ENCODE measurements at places on chromosomes 7 and 10. TPM values are rescaled to one million over a fixed set of nuclear protein-coding genes. Genes with fewer than 3 reads are reported as not detected.

LRIT1 gene
- total RNA-seq, result not detected

DNA sequence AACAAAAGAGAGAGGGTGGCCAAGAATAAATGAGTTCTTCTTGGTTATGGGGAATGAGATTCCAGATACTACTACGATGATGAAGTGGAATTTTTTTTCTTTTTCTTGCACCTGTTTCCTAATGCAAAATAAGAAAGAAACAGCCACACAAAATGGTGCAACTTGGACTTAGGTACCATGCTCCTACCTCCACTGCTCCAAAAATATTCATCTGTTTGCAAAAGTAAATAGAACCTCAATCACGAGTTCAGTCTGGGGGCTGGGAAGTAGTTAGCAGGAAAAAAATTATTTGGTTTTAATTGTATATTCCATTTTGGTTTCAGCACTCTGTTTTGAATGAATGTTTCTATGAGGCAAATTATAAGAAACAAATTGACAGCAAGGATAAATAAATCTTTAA lies 73.5 kb downstream of the SLC25A13 start:
- DNase-seq, result no peak
- H3K27ac ChIP-seq, result no peak overlapping the region
- H3K27me3 ChIP-seq, result no peaks in the 10 kb centered on the region
- H3K4me1 ChIP-seq, result no peaks in the 10 kb centered on the region
- H3K4me3 ChIP-seq, result no peak overlapping the region

DNA sequence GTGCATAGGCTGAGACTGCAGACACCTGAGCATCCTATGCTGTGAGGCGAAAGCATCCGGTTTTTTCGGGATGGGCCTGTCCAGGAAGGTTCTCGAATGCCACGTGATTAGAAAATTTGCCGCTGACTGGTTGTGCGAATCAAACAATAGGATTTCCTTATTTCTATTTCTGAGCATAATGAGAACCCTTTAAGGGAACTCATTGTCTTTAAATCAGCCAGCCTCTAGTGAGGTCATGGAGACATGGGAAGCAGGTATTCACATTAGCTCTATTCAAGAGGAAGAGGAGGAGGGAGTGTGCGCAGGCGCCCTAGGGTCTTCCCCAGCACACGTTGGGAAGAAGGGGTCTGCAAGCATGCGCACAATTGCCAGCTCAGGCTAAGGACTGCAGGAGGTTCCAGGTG lies 5.6 kb downstream of the GIMAP1 start:
- no peaks in the 10 kb centered on the region for H3K27me3 ChIP-seq
- H3K4me3 ChIP-seq, result peak overlapping the region; percentile 18
- no peak for DNase-seq
- peaks cover 43% of the 10 kb centered on the region for H3K4me1 ChIP-seq
- peaks cover 29% of the 10 kb centered on the region for H3K36me3 ChIP-seq
- H3K27ac ChIP-seq, result peak overlapping the region; percentile 65

GPR158 gene
- total RNA-seq, result not detected

GRCh38 chr10:28385748-28386502 lies 83.1 kb upstream of the MPP7 start:
- no peak overlapping the region for H3K27ac ChIP-seq
- H3K4me1 ChIP-seq, result peaks cover 11% of the 10 kb centered on the region
- H3K27me3 ChIP-seq, result no peaks in the 10 kb centered on the region
- no peak overlapping the region for H3K4me3 ChIP-seq

CHST15 gene
- 4.0 TPM for total RNA-seq

- H3K36me3 ChIP-seq, result no peaks in the 10 kb centered on the region
- H3K27me3 ChIP-seq, result no peaks in the 10 kb centered on the region
- no peaks in the 10 kb centered on the region for H3K4me1 ChIP-seq
- no peak for DNase-seq
- H3K4me3 ChIP-seq, result no peak overlapping the region
- no peak overlapping the region for H3K27ac ChIP-seq
These were observed 16.4 kb downstream of the GHRHR start for GRCh38 chr7:30980194-30980593.

GRCh38 chr10:101619983-101620382 lies 31.9 kb downstream of the DPCD start:
- H3K4me1 ChIP-seq, result no peaks in the 10 kb centered on the region
- peaks cover 89% of the 10 kb centered on the region for H3K36me3 ChIP-seq
- no peak overlapping the region for H3K27ac ChIP-seq
- H3K27me3 ChIP-seq, result no peaks in the 10 kb centered on the region

SPDYE11 gene
- total RNA-seq, result not detected

- H3K27ac ChIP-seq, result no peak overlapping the region
- no peak for DNase-seq
- H3K27me3 ChIP-seq, result no peaks in the 10 kb centered on the region
- H3K36me3 ChIP-seq, result no peaks in the 10 kb centered on the region
- H3K4me1 ChIP-seq, result no peaks in the 10 kb centered on the region
These were observed 31.3 kb downstream of the GNA12 start for GRCh38 chr7:2812831-2813230.

GPNMB gene
- total RNA-seq, result not detected

DNA sequence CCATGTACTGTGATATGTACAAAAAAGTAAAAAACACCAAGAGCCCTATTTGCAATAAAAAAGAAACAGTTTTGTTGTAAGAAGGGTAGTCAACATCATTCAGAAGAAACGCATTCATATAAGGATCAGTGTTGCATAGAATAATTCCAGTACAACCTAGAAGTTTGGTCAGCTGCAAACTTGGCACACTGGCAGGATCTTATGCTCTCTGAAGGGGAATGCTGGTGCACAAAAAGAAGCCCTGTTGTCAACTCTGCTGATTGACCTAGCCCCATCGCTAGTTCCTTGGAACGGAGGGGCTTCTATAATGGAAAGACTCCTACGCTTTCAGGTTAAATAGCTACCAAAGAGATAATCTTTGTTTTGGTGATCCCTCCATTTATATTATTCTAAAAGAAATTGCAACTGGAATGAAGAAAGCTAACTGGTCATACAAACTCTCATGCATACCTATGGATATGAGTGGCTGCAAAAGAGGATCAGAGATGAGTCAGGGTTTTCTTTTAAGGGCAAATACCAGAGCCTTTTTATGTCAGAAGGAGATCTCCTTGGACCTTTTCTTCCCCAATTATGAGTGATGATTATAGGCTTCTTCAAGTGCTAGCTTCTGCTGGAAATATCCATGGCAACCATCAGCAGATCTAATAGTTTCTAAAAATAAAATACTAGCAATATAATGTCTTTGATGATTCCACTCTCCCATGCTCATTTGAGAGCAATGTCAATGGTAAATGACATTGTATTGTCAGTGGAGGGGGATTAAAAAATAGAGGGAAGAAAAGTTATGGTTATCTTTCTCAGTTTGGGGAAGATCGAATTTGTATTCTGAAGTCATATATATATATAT lies 312.4 kb upstream of the CACNA2D1 start:
- no peaks in the 10 kb centered on the region for H3K27me3 ChIP-seq
- DNase-seq, result no peak
- H3K27ac ChIP-seq, result no peak overlapping the region
- no peaks in the 10 kb centered on the region for H3K4me1 ChIP-seq
- H3K4me3 ChIP-seq, result no peak overlapping the region
- no peaks in the 10 kb centered on the region for H3K36me3 ChIP-seq

- no peak for DNase-seq
- H3K4me1 ChIP-seq, result peaks cover under 1% of the 10 kb centered on the region
- H3K27ac ChIP-seq, result no peak overlapping the region
- no peaks in the 10 kb centered on the region for H3K36me3 ChIP-seq
- no peaks in the 10 kb centered on the region for H3K27me3 ChIP-seq
- no peak overlapping the region for H3K4me3 ChIP-seq
These were observed 290.1 kb upstream of the ZNF32 start for GRCh38 chr10:43938810-43939209.

- no peaks in the 10 kb centered on the region for H3K4me1 ChIP-seq
- H3K36me3 ChIP-seq, result no peaks in the 10 kb centered on the region
- H3K27ac ChIP-seq, result no peak overlapping the region
- no peak for DNase-seq
- no peaks in the 10 kb centered on the region for H3K27me3 ChIP-seq
- no peak overlapping the region for H3K4me3 ChIP-seq
These were observed 47.5 kb downstream of the DENND2A start for GRCh38 chr7:140592964-140593671.

ITGB8 gene
- 2.9 TPM for total RNA-seq

DBF4 gene
- 38.4 TPM for total RNA-seq

DNA sequence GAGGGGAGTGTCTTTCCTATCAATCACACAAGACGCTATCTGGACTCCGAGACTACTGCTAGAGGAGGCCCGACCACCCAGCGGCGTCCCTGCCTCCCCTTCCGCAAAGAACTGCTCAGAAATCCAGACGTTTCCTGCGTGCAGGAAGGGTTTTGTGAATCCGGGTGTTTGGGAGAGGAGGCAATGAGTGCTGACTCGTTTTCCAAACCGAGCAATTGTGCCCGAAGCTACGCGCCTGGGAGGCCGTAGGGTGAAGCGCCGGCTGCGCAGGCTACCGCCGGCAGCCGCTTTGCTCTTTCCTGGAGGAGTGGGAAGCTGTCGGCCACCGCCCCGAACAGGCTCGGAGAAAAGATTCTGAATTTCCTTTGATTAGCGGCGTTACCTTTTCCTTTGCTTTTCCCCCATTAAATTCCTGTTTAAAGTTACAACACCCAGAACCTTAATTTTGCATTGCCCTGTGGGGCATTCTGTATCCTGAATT lies 5.3 kb downstream of the VAX1 start:
- no peak overlapping the region for H3K4me3 ChIP-seq
- no peaks in the 10 kb centered on the region for H3K36me3 ChIP-seq
- H3K27me3 ChIP-seq, result no peaks in the 10 kb centered on the region
- H3K27ac ChIP-seq, result no peak overlapping the region
- peaks cover 12% of the 10 kb centered on the region for H3K4me1 ChIP-seq
- no peak for DNase-seq

DNA sequence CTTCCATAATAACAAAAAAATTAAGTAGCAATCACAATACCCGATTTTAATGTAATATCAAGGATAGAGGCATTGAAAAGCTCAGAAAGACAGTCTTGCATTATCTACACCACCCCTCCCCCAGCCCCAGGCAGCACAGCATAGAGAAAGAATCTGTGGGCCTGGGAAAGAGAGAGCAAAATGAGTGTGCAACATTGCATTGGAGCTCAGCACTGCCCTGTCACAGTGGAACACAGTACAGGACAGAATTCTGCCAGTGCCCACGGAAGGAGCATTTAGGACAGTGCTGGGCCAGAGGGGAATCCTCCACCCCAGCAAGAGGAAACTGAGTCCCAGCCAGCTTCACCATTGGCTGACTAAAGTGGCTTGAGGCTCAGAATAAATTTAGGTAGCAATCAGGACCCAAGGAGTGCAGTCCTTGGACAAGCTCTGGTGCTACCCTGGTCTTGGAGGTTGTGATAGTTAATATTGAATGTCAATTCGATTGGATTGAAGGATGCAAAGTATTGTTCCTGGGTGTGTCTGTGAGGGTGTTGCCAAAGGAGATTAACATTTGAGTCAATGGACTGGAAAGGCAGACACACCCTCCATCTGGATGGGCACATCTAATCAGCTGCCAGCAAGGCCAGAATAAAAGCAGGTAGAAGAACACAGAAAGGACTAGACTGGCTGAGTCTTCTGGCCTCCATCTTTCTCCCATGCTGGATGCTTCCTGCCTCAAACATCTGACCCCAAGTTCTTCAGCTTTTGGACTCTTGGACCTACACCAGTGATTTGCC lies 234.4 kb downstream of the ANK3 start:
- no peaks in the 10 kb centered on the region for H3K27me3 ChIP-seq
- DNase-seq, result no peak
- H3K4me3 ChIP-seq, result no peak overlapping the region
- peaks cover 25% of the 10 kb centered on the region for H3K36me3 ChIP-seq
- H3K27ac ChIP-seq, result no peak overlapping the region

CCDC136 gene
- 9.8 TPM for total RNA-seq

CDK6 gene
- total RNA-seq, result 17.1 TPM

DNA sequence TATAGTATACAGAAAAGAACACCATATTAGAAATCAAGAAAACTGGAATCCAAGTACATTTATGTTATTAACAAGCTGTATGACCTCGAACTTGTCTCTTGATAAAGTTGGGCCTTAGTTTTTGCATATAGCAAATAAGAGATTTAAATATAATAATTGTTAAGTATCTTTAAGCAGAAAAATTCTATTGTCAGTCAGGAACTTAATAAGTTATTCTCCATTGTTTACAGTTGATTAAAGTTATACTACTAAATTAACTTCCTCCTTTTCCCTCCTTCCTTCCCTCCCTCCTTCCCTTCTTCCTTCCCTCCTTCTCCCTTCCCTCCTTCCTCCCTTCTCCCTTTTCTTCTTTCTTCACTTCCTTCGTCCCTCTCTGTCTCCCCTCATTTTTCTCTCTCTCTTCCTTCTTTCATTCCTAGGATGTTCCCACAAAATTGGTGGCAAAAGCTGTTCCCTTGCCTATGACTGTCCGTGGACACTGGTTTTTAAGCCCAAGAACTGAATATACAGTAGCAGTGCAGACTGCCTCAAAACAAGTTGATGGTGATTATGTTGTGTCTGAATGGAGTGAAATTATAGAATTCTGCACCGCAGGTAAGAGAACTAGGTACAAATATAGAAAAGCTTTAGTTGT lies 59.7 kb downstream of the PHYHIPL start:
- no peak for DNase-seq
- no peak overlapping the region for H3K27ac ChIP-seq
- H3K36me3 ChIP-seq, result no peaks in the 10 kb centered on the region
- H3K27me3 ChIP-seq, result no peaks in the 10 kb centered on the region

GRCh38 chr7:122268101-122268500 lies 36.4 kb downstream of the FEZF1 start:
- H3K27ac ChIP-seq, result no peak overlapping the region
- H3K4me1 ChIP-seq, result no peaks in the 10 kb centered on the region
- no peak overlapping the region for H3K4me3 ChIP-seq
- no peaks in the 10 kb centered on the region for H3K36me3 ChIP-seq
- no peak for DNase-seq
- no peaks in the 10 kb centered on the region for H3K27me3 ChIP-seq

DNA sequence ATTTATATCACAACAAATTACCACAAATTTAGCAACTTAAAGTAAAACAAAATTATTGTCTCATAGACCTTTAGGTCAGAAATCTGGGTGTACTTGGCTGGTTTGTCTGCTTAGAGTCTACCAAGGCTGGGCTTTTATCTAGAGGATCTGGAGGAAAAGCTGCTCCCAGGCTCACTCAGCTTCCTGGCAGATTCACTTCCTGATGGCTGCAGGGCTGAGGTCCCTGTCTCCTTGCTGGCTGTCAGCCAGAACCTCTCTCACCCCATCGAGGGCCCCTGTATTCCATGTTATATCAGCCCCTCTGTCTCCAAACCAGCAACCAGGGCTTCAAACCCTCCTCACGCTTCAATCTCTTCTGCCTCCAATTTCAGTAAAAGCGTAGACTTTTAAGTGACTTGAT lies 734.9 kb downstream of the NRG3 start:
- H3K4me1 ChIP-seq, result no peaks in the 10 kb centered on the region

GRCh38 chr10:126101325-126101724 lies 205.0 kb downstream of the FANK1 start:
- H3K4me3 ChIP-seq, result no peak overlapping the region
- H3K36me3 ChIP-seq, result no peaks in the 10 kb centered on the region
- DNase-seq, result no peak
- no peak overlapping the region for H3K27ac ChIP-seq
- no peaks in the 10 kb centered on the region for H3K27me3 ChIP-seq
- no peaks in the 10 kb centered on the region for H3K4me1 ChIP-seq

GRCh38 chr10:11414314-11415038 lies 197.0 kb downstream of the USP6NL start:
- no peak for DNase-seq
- no peaks in the 10 kb centered on the region for H3K4me1 ChIP-seq
- H3K27ac ChIP-seq, result no peak overlapping the region
- no peak overlapping the region for H3K4me3 ChIP-seq
- H3K36me3 ChIP-seq, result no peaks in the 10 kb centered on the region

All from naive thymus-derived CD4-positive, alpha-beta T cell (primary cell).